Astrocyte of the hippocampus (primary cell): ENCODE measurements at places on chromosomes 13 and 19.

DNA sequence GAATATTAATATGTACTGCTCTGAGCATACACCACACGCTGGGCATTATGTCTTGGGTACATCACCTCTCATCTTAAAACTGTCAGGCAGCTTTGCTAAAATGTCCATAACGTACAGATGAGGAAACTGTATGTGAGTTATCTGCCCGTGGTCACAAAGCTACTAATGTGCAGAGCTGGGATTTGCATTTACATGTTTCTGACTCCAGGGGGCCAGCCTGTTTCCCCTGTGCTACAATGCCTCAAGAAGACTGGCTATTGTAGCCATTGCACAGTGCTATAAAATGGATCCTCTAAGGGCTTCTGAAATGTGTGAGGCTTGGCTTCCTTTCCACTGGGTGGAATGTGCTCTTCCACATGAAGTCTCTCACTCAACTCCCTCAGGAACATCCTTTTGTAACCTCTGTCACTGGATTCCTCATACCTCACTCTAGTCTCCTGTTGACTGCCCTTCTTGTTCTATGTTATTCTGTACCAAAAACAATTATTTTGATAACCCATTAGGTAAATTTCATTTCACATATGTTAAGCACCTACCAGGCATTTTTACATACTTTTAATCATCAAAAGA is 95.6 kb upstream of the HTR2A start:
- DNase-seq, result peak; percentile 4

DNA sequence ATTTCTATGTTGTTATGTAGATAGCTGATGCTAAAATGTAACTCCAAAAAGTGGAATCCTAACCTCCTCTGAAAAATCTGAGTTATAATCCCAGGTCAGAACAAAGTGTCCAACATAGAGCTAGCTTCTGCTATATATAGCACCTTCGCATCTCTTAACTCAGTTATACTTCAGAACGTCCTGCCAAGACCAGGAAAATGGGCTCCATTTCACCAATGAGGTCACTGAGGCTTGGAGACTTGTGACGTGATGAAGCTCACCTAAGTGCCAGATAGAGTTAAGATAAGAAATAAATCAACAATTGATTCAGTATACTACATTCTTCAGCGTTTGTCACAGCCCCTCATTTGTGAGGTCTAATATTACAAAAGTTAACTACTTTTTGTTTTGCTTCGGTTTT is 88.8 kb downstream of the KCTD12 start:
- DNase-seq, result no peak

DNA sequence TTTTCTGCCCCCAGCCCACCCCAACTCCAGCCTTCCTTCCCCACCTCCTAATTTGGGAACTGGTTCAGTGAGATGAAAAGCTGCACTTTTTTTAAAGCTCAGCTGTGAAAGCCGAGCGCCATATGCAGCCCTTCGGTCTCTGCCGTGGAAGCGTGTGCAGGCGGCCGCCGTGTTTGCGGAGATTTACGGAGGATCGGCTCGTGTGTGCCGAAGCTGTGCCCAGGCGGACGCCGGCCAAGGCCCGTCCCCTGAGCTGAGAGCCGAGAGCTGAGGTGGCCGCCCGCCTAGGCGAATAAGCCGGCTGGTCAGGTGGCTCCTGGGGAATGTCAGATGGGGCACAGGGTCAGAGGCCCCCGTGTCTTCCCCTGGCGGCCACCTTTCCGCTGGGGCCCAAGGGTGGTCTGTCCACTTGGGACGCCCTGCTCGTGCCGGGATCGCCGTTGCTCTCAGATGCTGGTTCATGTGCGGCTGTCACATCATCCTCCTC is 78.7 kb downstream of the ZNF536 start:
- peak; percentile 33 for DNase-seq

DNA sequence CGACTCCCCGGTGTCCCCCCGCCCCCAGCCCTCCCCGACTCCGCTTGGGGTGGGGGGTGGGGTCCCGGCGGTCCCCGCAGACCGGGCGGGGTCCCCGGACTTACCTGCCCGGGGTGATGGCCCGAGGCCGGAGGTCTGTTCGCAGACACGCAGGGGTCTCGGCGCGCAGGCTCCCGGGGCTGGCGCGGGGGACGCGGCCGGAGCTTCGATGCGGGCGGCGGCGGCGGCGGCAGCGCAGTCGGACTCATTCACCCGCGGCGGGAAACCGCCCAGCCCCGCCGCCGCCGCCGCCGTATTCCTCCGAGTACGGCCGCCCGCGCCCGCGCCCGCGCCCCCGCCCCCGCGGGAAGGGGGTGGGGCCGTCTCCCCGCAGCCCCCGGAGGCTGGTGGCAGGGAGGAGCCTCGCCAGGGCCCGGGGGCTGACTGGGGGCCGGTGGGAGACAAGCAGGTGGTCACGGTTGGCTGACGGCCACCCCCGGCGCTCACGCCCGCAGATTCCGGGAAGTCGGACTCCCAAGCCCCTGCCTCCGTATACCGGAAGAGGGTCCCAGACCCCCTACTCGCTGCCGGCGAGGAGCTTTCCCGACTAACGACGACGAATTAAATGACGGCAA is at the start of gene C2CD4C:
Gene C2CD4C, minus strand, starts transcription at position 246 of the 614 bp plus-strand sequence. CDS start 786 bp downstream, outside the sequence.
- peak; percentile 57 for DNase-seq

DNA sequence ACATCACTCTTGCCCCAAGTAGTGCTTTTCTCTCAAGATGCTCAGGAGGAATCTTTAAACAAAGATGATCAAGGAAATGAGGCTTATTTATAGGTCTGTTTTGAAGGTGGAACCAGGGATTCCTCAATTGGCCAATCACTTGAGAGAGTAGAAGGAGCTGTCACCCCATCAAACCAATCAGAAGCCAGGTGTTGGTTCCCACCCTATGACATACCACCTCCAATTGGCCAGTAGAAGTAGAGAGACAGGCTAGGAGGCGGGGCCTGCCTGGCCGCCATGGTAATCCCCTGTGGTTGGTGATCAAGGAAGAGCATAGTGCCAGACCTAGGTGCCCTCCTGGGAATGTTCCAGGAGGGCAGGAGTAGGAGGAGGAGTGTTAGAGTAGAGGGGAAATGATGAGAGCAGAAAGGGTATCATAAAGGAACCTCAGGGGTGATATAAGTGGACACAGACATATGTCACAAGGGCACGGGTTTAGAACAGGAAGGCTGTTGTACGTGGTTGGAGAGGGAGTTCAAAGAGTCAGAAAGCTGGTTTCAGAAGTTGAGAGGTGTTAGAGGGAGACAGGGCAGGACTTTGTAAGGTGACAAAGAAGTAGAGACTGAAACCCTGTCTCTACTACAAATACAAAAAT is 10.5 kb downstream of the PMIS2 start:
- DNase-seq, result no peak

DNA sequence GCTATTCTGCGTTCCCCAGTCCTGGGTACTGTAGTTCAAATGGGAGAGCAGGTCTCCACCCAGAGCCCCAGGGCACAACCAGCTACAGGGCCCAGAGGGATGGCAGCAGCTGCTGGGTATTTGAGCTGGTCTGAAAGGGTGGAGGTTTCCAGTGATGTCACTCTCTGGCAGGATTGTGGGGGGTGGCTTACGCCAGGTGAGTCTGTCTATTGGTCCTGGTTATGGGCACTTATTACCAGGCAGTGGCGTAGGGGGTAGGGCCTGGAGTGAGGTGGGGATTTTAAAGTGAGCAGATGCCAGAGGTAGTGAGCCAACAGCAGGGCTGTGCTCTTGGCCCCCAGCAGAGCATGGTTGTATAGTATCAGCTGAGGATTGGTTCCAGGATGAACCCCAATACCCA is 6.2 kb downstream of the RPS19 start:
- no peak for DNase-seq

GRCh38 chr19:49331616-49332055 is 3.6 kb upstream of the CD37 start:
- peak; percentile 50 for DNase-seq

GRCh38 chr19:39936020-39936419 is 1.6 kb upstream of the FCGBP start:
- no peak for DNase-seq

DNA sequence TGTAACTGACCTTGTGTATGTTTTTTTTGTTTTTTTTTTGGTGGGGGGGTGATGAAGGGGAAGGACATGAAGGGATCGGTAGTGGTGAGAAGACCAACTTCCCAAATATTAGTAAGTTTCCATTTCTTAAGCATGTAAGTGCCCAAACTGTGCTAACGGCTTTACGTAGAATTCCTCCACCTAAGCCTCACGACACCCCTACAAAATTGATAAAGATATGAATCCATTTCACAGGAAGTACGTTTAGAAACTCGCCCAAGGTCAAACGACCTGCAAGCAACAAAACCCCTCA is 649 bp downstream of the UQCRFS1 start:
- DNase-seq, result no peak

- DNase-seq, result peak; percentile 69
Measured at GRCh38 chr19:18939922-18940768, 872 bp downstream of the HOMER3 start.

DNA sequence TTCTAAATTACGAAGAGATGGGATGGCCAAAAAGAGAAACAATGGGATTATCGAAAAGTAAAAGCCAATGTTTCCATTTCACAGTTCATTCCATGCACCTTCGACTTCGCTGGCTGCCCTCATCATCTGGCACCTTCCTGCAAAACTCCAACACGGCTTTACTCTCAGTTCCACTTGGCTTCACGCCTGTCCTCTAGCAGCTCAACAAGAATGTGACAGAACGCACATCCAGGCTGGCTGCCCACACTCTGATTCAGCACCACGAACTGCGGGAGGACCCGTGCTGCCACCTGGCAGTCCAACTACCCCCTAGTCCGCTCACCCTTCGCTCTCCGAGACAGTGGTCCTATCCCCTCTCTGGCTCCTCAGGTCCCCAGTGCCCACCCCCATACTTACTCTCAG is 11.7 kb downstream of the ATP7B start:
- peak; percentile 57 for DNase-seq

DNA sequence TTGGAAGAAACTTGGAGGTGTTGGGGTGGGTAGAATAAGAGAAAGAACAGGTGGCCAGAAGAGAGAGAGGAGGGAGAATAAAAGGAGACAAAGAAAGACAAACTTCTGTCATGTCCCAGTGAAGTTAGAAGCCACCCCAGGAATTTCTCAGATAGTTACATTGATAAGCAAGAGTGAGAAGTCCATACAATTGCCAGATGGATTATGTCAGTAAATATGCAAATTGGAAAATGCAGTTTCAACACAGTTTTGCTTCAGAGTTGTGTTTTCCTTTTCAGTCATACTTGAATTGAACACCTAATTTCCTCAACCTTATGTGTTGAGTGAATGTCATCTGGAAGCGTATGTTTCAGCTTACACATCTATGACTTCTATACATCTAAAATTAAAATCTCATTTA is 139.2 kb downstream of the RXFP2 start:
- DNase-seq, result no peak

DNA sequence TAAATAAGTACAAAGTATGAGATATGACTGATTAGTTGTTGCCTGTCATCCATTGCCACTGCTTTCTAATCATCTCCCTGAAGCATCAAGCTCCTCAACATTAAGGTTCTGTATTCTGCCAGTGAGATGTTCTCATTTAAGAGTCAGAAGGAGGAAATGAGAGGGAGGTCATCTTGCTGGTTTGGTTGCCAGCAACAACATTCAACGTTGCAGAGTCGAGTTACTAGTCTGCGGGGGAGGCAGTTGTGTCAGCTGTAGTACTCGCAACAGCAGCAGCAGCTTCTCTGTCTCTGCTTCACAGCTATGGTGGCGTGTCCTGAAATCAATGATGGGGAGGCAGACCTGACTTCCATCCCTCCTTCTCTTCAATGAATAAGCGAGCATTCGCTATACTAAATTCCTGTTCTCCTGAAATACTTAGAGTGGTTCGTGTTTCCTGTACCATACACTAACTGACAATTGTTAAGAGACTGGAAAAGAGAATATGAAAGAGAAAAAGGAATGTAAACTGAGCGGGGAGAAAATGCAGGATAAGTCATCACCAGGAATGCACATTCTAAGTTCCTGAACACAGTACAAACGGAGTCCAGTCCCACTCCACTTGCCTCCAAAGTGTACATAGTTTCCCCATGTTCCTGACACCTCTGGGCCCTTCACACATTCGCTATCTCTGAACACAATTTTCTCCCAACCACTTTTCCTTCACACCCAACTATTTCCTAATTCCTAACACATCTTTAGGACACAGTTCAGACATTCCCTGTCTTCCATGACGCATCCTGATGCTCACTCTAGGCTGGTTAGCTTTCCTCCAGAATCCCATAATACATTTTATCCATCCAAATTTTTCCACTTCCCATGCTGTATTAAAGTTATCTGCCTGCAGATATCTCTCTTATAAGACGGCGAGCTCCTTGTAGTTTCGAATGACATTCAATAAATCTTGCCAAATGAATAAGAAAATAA is 263.0 kb downstream of the KLF12 start:
- peak; percentile 76 for DNase-seq

DNA sequence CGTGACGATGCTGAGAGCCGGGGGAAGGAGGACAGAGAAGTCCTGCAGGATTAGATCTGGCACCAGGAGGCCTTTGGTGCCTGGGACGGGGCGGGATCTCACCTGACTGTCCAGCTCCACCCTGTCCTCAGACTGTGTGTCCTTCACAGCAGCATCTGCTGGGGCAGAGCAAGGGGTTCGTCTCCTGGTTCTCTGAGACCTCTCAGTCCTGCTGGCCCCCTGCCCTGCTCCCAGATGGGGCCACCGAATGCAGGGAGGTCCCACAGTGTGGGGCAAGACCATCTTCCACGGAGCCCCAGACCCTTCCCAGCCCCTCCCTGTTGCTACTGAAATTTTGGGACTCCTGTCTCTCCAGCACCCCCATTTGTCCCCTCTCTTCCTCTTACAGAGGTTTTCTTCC is 4.5 kb downstream of the LILRB3 start:
- no peak for DNase-seq

DNA sequence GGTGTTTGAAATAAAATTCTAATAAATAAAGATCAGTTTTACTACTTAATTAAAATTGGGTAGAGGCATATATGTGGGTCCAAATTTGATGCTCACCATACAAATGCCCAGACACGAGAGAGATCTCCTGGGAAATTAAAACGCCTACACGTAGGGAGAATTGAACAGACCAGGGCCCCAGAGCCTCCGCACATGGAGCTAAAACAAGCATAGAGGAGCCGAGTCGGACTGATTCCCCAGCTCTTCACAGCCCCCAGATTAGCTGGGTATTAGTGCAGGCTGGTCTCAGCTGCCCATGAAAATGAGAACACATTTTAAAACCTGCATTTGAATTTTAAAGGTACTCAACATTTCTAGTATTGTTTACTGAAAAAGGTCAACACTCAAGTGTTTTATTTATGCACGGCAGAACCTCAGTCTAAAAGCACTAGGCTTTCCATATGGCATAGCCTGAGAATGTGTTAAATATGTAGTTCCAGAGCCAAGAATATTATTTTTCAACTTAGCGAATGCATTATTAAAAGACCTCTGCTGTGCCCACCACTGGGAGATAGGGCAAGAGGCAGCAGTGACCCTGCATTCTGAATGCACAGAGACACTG is 344.8 kb downstream of the ENOX1 start:
- DNase-seq, result no peak

GRCh38 chr19:52237197-52237596 is 32.2 kb upstream of the ZNF766 start:
- DNase-seq, result no peak
